ELR (cell line): ENCODE measurements at places on chromosomes 4 and X.
A peak's percentile ranks its signal among the peaks of the same experiment; 100 is the strongest.

DNA sequence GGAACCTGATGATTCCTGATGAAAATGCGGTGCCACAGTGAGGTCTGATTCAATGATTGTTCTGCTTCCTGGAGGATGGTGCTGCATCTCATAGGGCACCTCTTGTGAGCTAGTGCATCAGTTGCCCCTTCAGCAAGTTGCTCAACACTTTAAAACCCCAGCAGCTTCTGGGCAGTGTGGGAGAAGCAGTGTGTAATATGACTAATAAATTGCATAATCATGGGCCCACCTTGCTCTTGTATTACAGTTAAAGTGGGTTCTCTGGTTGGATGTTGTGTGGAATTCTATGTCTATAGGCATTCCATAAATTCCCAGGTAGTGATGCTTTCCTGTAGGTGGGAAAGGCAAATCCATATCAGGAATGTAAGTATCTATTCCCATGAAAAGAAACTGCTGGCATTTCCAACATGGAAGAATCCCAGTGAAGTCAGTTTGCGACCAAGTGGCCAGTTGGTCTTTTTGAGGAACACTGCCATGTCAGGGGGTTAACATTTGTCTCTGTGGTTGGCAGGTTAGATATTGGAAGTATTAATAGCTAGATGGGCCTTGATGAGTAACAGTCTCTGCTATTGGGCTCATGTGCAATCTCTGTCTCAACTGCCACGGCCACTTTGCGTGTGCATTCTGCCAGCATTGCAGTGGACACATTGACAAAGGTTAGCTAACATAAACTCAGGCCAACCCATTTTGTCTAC, 121.1 kb upstream of the OTUD4 start:
- peak; percentile 27 for DNase-seq

DNA sequence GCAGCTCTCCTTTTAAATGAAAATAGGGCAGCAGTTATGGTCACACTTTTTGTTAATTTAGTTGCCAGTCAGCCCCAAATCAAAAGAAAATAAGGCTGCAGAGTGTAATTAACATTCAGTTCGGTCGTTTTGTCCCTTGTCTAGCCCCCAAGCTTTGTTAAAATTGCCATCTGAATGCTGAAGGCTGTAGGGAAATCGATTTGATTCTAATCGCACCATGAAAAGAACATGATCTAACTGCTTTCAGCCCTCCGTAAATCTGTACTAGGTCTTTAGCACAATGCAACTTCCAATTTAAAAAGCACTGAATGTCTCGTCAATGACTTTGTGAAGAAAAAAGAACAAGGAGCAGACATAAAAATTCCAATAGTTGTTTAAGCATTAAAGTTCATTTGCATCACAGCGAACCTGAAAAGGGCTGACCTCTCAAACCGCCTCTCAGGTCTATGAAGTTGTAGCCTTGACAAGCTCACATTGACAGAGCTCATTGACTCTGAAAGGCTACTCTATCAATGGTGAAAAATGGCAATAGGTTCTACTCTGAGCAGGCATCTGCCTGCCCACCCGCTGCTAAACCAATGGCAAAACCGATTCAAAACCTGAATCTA, 48.9 kb downstream of the CHIC2 start:
- no peak for DNase-seq

GRCh38 chr4:161817914-161818313, 345.9 kb downstream of the FSTL5 start:
- DNase-seq = no peak

- DNase-seq = no peak
These were observed 773.6 kb upstream of the DIAPH2 start for GRCh38 chrX:95911062-95911461.

GRCh38 chrX:69357317-69357716, 146.8 kb upstream of the NALF2 start:
- no peak for DNase-seq

- DNase-seq = no peak
These were observed 796 bp upstream of the ZNF141 start for GRCh38 chr4:336893-337142.

- DNase-seq = no peak
These were observed 27.4 kb upstream of the CAMK2D start for GRCh38 chr4:113788888-113789287.

- no peak for DNase-seq
These were observed 50.8 kb upstream of the SLC16A2 start for GRCh38 chrX:74370487-74370886.

GRCh38 chr4:189202869-189203271, 737.8 kb upstream of the FRG1 start:
- DNase-seq = peak; percentile 2

GRCh38 chr4:119550857-119551532, 77.6 kb downstream of the PDE5A start:
- peak; percentile 43 for DNase-seq

DNA sequence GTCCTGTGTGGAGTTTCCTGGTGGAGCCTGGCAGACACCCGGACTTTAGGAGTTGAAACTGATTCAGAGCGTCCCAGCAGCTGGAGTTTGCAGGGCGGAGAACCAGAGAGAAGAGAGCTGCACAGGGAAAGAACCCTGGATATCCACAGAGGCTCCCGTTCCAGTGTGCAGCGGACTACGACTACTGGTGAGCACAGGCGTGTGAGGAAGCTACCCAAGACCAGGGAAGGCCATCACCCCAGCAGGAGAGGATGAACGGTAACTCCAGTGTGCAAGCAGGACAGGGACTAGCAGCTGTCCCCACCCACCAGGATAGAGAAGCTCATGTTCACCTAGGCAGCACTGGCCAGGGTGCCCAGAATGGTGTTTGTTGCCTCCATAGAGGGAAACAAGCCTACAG, 2.3 kb downstream of the LAGE3 start:
- DNase-seq = no peak

DNA sequence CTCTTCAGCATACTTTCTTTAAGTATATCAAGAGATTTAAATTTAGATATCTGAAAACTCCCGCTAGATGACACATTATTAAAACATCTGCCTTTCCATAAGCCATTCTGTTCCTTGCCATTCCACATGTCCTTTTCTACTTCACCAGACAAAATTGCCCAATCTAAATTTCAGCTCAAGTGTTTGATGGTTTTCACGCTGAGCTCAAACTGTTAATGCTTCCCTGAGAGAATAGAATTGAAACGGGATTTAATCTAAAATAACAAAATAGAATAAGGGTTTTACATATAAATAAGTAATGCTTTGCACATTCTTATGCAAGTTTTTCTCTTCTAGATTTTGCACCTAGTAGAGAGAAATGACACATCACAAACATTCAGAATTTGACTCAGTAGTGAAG, 764.5 kb upstream of the TENM3 start:
- peak; percentile 2 for DNase-seq

DNA sequence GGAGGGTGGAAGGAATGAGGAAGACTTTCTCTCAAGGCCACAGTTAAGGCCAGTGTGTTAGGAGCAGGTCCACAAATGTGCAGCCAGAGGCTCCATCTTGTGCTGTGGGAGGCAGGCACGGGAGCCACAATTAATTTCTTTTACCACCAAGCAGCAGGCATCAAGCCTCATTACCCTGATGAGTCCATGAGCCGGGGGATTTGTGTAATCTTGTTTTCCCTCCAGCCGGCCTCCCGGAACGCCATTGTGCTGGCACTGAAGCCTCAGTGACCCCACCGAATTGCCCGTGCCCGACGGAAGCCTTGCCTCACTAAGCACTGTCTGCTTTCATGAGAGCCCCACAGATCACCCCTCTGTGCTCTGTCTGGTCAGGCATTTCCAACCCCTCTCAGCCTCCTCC, 154.7 kb upstream of the STX18 start:
- DNase-seq = no peak

DNA sequence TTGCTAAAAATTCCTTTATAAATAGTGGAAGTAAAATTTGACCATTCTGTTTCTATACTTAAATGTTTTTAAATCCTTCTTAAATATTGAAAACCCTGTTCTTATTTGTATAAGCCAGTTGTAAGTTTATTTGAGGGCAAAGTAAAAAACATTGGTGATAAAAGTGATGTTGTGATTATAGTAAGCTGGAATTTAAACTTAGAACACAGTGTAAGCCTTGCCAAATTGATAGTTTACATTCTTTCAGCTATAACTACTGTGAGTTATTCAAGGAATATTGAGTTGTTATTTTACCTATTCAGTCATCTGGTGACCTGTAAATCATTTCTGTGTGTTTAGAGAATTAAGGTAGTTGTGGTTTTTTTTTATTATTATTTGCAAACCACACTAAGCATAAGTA, 9.6 kb downstream of the YY2 start:
- no peak for DNase-seq

- DNase-seq = peak; percentile 36
These were observed 467.0 kb upstream of the DIPK2B start for GRCh38 chrX:45667666-45668065.

- peak; percentile 30 for DNase-seq
These were observed 35.5 kb upstream of the UGT2B7 start for GRCh38 chr4:69060651-69061308.

DNA sequence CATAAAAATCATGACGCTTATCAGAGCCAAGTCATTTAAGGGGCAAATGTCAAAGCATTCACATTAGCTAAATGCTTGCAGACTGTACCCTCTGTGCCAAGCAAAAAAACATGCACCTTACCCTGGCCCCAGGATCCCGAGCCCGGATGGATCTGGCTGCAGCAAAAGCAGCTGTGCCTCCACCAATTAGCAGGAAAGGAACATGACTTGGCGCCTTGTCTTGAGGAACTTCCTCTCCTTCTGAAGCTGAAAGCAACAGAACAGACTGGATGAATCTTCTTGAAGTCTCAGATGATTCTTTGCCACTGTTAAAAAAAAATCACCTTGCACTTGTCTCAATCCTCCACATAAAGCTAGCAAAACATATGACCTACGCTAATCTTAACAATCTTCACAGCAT, 18.0 kb downstream of the AIFM1 start:
- no peak for DNase-seq

GRCh38 chrX:65195621-65196020, 219.4 kb upstream of the ZC4H2 start:
- DNase-seq = no peak

GRCh38 chr4:119971431-119972084, 95.1 kb downstream of the MAD2L1 start:
- no peak for DNase-seq

DNA sequence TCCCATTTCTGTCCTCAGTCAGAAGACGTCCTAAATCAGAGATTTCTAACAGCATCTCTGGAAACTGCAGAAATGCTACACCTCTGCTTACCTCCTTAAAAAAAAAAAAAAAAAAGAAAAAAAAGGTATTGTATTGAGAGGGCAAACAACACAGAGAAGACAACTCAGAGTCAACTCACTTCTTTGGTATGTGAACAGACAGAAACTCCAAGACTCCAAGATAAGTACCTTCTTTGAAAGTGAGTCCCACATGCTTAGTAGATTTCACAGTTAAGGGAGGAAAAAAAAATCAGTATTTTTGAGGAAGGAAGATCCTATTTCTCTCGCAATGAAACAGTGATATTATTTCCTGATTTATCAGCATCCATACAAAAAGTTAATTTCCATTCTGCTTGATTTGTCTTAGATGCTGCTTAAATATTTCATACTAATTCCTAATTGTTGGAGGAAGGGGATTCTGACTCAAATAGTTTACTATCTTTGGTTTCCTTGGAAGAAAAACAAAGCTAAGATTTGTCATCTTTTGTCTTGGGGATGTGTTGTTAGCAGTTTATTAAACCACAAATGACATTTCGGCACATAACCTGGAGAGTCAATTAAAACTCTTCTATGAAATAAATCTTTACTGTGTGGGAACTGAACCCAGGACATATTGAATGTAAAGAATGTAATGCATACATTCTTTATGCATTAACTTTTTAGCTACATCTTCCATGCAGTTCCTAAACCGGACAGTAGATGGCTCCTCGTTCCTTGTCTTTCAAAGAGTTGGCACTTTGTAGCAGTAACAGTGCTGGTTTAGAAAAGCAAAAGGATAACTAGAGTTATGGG, 4.7 kb downstream of the RASGEF1B start:
- peak; percentile 69 for DNase-seq

DNA sequence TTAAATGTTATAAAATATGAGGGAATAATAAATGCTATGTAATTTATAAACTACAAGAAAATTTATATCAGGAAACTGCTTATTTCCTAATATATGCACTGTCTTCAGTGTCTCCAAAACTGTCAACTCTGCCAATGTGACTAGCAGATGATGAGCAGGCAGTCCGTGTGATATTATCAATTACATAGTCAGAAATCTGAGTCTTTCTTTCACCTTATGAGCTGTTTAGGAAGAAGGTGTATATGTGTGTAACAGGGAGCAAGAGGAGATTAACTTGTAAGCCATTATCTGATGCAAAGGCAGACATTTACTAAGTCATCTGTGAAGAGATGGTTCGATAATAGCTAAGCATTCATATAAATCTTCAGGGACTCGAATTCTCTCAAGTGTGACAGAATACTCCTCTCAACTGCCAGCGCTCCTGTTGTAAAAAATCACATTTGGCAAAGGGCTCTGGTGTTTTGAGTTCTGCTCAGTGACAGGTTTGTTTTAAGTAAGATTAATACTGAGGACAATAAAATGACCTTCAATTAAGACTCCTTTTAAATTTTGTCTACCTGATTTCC, 79.7 kb downstream of the SNCA start:
- DNase-seq = no peak

- DNase-seq = no peak
These were observed 91.8 kb upstream of the HPRT1 start for GRCh38 chrX:134368126-134368525.

GRCh38 chrX:151729056-151729725, 5.4 kb upstream of the CNGA2 start:
- no peak for DNase-seq

- no peak for DNase-seq
These were observed 55.3 kb downstream of the FIP1L1 start for GRCh38 chr4:53432528-53433424.

GRCh38 chr4:2406406-2406805, 12.0 kb downstream of the ZFYVE28 start:
- DNase-seq = no peak
